ENCODE measurements at places on chromosomes 6 and 20.
A peak's percentile ranks its signal among the peaks of the same experiment; 100 is the strongest.

- no peak for DNase-seq
Measured at GRCh38 chr6:159854959-159855358, 35.8 kb upstream of the MAS1 start.

DNA sequence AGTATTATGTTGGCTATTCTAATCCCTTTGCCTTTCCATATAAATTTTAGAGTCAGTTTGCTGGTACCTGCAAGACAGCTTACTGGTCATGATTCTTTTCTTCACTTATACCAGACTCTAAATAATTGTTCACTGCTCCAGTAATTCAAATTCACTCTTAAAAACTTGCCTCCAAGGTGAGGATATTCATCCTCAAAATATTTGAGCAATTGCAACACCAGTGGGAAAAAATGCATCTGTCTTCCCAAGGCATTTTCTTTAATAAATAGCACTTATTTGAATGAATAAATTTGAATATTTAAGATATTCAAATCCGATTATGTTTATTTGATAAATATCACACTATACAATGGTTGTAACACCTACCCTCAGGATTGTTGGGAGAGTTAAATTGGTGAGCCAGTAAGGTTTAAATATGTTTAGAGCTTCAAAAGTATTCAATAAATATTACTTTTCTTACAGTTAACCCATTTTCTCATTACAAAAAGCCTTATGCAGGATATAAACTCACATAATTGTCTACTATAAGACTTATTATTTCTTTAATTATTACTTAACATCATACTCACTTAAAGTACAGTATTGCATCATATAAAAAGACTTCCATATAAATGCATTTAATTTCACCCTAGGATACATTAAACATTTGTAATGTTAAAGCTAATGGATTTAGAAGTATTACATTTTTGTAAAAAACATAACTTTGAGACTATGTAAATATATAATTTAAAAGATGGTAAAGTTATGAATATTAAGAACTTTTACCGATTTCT is 285.6 kb downstream of the SAMD5 start:
- no peak for DNase-seq

GRCh38 chr20:48953653-48954052 is 32.1 kb downstream of the ARFGEF2 start:
- no peak for DNase-seq

DNA sequence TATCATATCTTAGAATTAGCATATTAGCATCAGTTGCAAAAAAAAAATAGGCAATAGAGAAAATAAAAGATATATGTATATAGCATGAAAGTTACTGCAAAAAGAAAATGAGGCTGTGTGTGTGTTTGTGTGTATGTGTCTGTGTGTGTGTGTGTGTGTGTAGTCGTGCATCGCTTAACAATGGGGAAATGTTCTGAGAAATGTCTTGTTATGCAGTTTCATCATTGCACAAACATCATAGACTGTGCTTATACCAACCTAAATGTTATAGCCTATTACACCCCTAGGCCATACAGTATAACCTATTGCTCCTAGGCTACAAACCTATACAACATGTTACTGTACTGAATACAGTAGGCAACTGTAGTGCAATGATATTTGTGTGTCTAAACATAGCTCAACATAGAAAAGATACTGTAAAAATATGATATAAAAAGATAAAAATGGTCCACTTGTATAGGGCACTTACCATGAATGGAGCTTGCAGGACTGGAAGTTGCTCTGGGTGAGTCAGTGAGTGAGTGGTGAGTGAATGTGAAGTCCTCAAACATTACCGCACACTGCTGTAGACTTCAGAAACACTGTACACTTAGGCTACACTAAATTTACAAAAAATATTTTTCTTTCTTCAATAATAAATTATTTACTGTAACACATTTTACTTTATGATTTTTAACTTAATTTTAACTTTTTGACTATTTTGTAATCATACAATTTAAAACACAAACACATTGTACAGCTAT is 805.1 kb downstream of the KIF16B start:
- no peak for DNase-seq

GRCh38 chr6:152952045-152952444 is 30.8 kb downstream of the FBXO5 start:
- no peak for DNase-seq

DNA sequence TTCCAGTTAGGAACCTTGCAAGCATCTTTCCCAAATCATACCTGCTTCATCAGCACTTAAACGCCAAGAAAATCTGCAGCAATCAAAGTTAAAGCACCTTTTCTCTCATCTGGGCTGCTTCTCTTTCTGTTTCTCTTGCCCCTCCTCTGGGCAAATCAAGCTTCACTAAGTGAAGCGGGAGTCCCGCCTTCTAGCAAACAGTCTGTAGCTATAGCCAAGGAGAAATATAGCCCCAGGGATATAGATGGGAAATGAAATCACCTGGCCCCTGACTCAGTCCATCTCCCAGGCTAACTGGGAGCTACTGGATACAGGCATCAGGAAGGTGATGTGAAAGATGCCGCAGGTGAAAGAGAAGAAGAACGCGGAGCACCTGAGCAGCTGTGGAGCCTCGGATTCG is 481.9 kb downstream of the C6orf118 start:
- DNase-seq: no peak

- DNase-seq: no peak
Measured at GRCh38 chr20:8515810-8516435, 383.9 kb downstream of the PLCB1 start.

DNA sequence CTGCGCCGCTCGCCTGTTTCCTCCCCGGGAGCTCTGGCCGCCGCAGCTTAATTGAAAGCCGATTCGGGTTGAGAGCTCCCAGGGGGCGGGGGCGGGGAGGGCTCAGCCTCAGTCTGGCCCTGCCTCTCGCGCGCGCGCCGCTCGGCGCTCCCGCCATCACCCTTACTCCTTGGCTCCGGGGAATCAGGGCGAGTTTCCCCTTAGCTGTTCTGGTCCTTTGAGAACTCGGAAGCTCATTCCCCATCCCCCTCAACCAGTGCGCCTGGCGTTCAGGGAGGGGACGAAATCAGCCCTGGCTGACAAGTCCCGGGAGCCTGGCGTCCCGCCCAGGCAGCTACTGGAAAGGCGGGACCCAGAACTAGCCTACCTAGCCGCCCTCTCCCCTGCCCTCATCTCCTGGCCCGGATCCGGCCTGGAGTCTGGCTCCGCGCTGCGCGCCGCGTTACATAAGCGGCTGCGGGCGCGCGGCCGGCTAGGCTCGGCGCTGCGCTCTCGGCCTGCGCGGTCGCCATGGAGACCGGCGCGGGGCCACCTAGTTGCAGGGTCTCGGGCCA is 2.8 kb downstream of the SLC12A5 start:
- DNase-seq: peak; percentile 94

GRCh38 chr6:21931641-21932335 is 338.2 kb downstream of the SOX4 start:
- no peak for DNase-seq

- no peak for DNase-seq
Measured at GRCh38 chr20:63104312-63105181, 97.8 kb upstream of the BHLHE23 start.

GRCh38 chr6:6820641-6821238 is 232.2 kb downstream of the LY86 start:
- DNase-seq: peak; percentile 50

DNA sequence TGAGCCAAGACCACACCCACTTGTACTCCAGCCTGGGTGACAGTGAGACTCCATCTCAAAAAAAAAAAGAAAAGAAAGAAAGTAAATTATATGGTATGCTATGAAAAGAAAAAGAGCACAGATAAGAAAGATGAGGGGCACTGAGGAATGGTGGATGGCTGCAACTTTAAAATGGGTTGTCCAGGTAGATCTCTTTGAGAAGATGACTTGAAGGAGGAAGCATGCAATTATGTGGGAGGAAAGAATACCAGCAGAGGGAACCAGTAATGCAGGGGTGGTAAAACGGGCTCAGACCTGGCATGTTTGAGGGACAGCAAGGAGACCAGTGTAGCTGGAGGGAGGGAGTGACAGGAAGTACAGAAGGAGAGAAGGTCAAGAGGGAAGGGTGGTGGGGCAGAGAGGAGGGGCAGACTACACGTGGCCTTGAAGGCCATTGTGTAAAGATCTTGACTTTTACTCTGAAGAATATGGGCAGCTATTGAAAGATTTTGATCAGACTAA is 22.3 kb downstream of the LINC00237 start:
- DNase-seq: no peak

DNA sequence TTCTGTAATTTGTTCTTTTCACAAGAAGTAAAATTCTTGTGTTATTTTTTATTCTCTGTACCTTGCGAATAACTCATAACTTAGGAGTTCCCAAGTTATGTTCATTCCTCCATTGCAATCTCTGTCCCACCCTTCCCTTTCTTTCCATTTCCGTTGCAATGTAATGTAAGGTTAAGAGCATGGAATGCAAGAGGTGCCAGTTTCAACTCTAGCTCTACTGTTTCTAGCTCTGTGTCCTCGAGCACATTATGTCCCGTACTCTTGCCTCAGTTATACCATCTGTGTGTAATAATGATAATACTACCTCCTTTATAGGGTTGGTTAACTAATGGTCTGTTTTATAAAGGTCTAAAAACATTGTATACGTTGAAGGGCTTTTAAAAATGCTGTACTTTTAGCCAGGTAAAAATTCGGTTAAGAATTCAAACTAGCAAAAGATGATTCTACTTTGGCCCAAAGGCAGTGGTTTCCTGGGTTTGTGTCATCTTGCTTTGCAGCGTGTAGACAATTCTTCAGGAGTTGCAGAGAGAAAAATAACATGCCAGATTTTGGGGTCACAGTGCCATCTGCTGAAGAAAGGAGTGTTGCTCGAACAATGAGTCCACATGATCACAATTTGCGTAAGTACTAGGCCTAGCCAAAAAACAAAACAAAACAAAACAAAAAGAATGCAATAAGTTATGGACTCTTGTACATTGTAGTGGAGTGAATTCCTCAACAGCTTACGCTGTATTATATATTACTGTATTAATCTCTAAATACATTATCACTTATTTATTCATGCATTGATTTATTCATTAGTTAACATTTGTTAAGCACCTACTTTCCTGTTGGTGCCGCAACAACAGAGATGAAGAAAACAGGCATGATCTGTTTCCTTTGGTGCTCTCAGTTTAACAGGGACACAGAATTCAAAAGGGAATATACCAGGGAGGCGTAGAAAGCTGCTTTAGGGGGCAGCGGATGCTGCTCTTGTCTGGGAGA is 10.0 kb upstream of the PFDN4 start:
- peak; percentile 32 for DNase-seq

GRCh38 chr6:100506651-100507050 is 41.9 kb upstream of the SIM1 start:
- no peak for DNase-seq

DNA sequence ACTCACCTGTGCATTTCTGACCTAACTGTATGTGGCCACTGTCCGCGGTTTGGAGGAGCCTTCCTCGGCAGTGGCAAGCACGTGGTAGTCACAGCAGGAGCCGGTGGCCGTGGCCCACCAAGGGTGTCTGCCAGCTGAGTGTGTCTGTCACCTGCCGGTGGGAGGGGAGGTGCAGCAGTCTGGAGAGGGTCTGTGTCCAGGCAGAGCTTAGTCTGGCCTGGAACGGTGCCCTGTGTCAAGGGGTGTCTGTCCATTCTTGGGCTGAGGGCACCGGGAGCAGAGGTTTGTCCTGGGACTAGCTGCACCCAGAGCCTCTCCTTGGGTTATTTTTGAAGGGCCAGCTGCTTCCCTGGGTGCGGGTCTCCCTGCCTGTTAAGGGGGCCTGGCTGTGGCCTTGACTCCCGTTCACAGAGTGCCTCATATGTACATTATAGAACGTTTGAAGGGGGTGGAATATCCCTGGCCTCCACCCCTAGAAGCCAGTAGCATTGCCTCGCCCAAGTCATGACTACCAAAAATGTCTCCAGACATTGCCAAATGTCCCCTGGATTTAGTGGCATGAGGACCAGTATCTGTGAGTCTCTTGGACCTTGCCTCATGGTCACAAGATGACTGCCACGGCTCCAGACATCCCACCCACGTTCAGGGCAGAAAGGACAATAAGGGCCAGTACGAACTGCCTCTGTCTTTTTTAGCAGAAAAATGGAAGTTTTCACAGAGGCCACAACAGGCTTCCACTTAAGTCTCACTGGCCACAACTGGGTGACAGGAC is 5.2 kb downstream of the RBM38 start:
- DNase-seq: no peak

GRCh38 chr6:15885624-15886023 is 222.8 kb upstream of the DTNBP1 start:
- DNase-seq: no peak

- DNase-seq: no peak
Measured at GRCh38 chr6:27800731-27801373, 111.3 kb downstream of the OR2B2 start.

- no peak for DNase-seq
Measured at GRCh38 chr6:39653612-39654011, 71.6 kb downstream of the KIF6 start.

GRCh38 chr6:80356000-80356399 is 249.5 kb downstream of the BCKDHB start:
- no peak for DNase-seq

GRCh38 chr6:2852921-2853322 is 11.3 kb upstream of the SERPINB1 start:
- DNase-seq: no peak

GRCh38 chr6:40492187-40492586 is 95.0 kb downstream of the LRFN2 start:
- no peak for DNase-seq

DNA sequence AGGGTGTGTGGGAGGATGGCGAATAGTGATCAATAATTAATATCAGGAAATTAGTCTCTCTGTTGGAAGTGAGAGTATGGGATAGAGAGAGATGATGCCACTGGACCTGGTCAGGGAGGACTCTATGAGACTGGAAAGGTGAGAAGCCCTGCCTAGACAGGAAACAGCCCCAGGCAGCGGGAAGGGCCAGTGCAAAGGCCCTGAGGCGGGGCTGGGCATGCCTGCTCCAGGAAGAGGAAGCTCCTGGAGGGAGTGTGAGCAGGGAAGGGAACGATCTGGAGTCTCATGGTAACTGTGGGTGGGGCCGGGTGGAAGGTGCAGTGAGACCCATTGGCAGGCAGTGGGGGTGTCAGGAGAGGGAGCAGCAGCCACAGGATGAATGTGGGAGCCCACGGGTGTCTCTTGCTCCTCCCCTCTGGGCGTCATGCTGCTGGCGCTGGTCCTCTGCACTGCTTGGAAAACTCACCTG is 1.8 kb upstream of the CST3 start:
- DNase-seq: no peak

GRCh38 chr6:15498640-15499039 is 164.2 kb downstream of the DTNBP1 start:
- DNase-seq: no peak

- DNase-seq: no peak
Measured at GRCh38 chr6:142210606-142211005, 63.5 kb downstream of the VTA1 start.

- DNase-seq: no peak
Measured at GRCh38 chr20:36542516-36543183, 1.3 kb downstream of the MYL9 start.

Data from NCI-H2171 (cell line).